Colonic mucosa (tissue), 4 donors: ENCODE measurements at places on chromosomes 12 and 14. TPM values are rescaled to one million over a fixed set of nuclear protein-coding genes. Genes with fewer than 3 reads are reported as not detected.
A peak's percentile ranks its signal among the peaks of the same experiment; 100 is the strongest.

- H3K4me3 ChIP-seq, result no peak overlapping the region
- H3K27me3 ChIP-seq, result no peaks in the 10 kb centered on the region
- no peaks in the 10 kb centered on the region for H3K4me1 ChIP-seq
- no peaks in the 10 kb centered on the region for H3K36me3 ChIP-seq
- DNase-seq, result no peak
These were observed 205.7 kb downstream of the ITPR2 start for GRCh38 chr12:26627335-26627734.

GRCh38 chr12:54217774-54218241, 29.0 kb upstream of the SMUG1 start:
- H3K36me3 ChIP-seq, result no peaks in the 10 kb centered on the region
- H3K4me1 ChIP-seq, result peaks cover 21% of the 10 kb centered on the region
- no peak overlapping the region for H3K4me3 ChIP-seq
- peaks cover 46% of the 10 kb centered on the region for H3K27me3 ChIP-seq

DNA sequence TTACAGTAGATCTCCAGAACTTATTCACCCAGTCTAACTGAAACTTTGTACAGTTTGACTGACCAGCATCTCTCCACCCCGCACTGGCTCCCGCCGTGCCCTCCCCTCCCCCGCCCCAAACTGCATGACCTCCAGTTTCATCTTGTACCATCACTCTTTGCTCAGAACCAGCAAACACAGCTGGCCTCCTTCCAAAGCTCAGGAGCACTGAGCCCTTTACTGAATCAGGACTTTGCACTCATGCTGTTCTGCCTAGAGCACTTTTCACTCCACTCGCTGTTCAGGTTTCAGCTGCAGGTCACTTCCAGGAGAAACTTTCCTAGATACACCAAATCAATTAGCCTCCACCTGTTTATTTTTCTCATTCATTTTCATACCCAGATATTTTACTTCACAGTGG, 455.3 kb upstream of the PDE3A start:
- no peaks in the 10 kb centered on the region for H3K27me3 ChIP-seq
- H3K4me1 ChIP-seq, result no peaks in the 10 kb centered on the region
- no peaks in the 10 kb centered on the region for H3K36me3 ChIP-seq
- no peak overlapping the region for H3K4me3 ChIP-seq
- peak; percentile 66 for DNase-seq

- DNase-seq, result no peak
- H3K27ac ChIP-seq, result no peak overlapping the region
- no peaks in the 10 kb centered on the region for H3K36me3 ChIP-seq
- no peaks in the 10 kb centered on the region for H3K4me1 ChIP-seq
- H3K27me3 ChIP-seq, result no peaks in the 10 kb centered on the region
- no peak overlapping the region for H3K4me3 ChIP-seq
These were observed 25.2 kb downstream of the PTPN11 start for GRCh38 chr12:112443916-112444315.

GRCh38 chr12:33676866-33677265, 237.2 kb upstream of the SYT10 start:
- H3K4me1 ChIP-seq, result no peaks in the 10 kb centered on the region
- no peak overlapping the region for H3K27ac ChIP-seq
- H3K4me3 ChIP-seq, result no peak overlapping the region
- no peaks in the 10 kb centered on the region for H3K36me3 ChIP-seq

- no peak overlapping the region for H3K4me3 ChIP-seq
- H3K4me1 ChIP-seq, result no peaks in the 10 kb centered on the region
- H3K27ac ChIP-seq, result no peak overlapping the region
- H3K36me3 ChIP-seq, result no peaks in the 10 kb centered on the region
These were observed 8.0 kb upstream of the ACTN1 start for GRCh38 chr14:68986926-68987652.

DNA sequence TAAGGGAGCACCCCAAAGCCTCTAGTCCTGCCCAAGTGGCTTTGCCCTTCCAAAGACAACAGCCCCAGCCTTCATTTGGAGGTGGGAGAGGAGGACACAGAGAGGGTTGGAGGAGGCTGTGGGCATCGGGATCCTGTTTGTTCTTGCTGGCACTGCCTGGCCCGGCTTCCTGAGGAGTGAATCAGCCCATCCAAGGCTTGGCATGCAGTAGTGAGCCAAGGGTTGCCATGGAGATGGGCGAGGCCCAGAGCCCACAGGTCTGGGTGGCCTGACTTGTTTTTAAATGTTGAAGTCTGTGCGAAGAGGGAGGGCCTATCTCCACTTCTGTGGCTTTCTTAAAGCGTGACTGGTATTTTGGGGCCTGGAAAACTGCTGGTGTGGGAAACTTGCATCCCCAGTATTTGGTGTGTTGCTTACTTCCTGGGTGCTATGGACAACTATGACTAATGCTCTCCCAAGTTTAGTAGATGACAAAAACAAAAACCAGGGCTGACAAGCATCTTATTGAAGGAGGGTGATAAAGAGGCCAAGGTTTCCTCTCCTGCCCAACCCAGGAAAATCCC, 15.8 kb downstream of the CD9 start:
- peak; percentile 90 for DNase-seq
- no peak overlapping the region for H3K4me3 ChIP-seq
- no peaks in the 10 kb centered on the region for H3K27me3 ChIP-seq
- peaks cover 31% of the 10 kb centered on the region for H3K4me1 ChIP-seq
- no peaks in the 10 kb centered on the region for H3K36me3 ChIP-seq
- peak overlapping the region; percentile 58 for H3K27ac ChIP-seq

DNA sequence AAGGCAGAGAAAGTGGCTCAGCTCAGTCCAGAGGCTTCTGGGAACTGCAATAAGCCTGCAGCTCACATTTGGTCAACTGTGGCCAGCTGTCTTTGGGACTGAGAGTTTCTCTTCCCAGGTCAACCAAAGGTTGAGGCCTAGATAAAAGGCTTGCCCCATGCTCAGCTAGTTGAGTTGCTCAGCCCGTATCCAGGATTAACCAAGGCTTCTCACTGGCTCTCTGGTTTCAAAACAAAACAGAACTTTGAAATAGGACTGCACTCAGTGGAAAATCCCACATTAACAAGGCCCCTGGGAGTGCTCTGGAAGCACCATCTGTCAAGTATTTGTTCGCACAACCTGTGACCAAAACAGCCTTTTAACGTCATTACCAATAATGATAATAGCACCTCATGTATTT, 40.3 kb upstream of the NUAK1 start:
- DNase-seq, result no peak
- no peak overlapping the region for H3K27ac ChIP-seq
- no peak overlapping the region for H3K4me3 ChIP-seq
- no peaks in the 10 kb centered on the region for H3K36me3 ChIP-seq
- H3K27me3 ChIP-seq, result no peaks in the 10 kb centered on the region
- no peaks in the 10 kb centered on the region for H3K4me1 ChIP-seq

- H3K4me1 ChIP-seq, result no peaks in the 10 kb centered on the region
- DNase-seq, result no peak
- no peak overlapping the region for H3K27ac ChIP-seq
- no peak overlapping the region for H3K4me3 ChIP-seq
- H3K27me3 ChIP-seq, result no peaks in the 10 kb centered on the region
These were observed 150.5 kb downstream of the PELI2 start for GRCh38 chr14:56268673-56269072.

DNA sequence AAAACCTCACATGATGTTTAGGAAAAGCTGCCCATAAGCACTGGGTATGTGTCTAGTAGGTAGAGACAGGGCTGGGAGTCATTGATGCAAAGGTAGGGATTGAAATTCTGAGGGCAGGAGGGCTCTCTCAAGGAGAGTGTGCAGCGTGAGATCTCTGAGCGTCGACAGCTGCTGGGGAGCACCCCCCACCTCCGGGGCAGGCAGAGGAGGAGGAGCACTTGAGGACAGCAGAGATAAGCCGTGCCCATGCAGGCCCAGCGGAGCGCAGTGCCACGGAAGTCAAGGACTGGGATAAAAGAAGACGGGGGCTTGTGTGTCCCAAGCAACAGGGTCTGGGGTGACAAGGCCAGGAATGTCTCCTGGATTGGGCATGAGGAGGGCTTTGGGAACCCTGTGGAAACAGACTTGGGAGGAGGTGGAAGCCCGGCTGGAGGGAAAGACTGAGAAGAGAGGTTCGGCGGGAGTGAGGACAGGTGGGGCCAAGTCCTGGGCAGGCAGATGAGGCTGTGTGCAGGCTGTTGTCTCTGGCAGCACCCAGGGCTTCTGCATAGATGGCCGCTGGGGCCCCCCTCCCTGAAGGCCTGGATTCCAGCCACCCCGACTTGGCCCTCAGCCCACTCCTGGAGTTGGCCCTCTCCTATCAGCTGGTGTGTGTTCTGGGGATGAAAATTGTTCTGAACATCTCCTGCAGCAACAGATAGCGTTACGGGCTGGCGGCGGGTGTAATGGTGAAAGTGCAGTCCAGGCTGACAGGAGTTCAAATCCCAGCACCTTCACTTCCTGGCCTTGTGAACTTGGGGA, 1.9 kb downstream of the CACNA2D4 start:
- no peaks in the 10 kb centered on the region for H3K27me3 ChIP-seq
- no peak overlapping the region for H3K4me3 ChIP-seq
- no peaks in the 10 kb centered on the region for H3K36me3 ChIP-seq
- peak; percentile 21 for DNase-seq
- H3K4me1 ChIP-seq, result no peaks in the 10 kb centered on the region

GRCh38 chr14:90023176-90023896, 38.5 kb upstream of the KCNK13 start:
- no peak overlapping the region for H3K4me3 ChIP-seq
- no peaks in the 10 kb centered on the region for H3K4me1 ChIP-seq
- H3K27me3 ChIP-seq, result no peaks in the 10 kb centered on the region
- H3K27ac ChIP-seq, result no peak overlapping the region
- no peak for DNase-seq
- H3K36me3 ChIP-seq, result no peaks in the 10 kb centered on the region

GRCh38 chr14:75295061-75295461, 16.4 kb downstream of the FOS start:
- H3K4me3 ChIP-seq, result peak overlapping the region; percentile 50
- H3K27me3 ChIP-seq, result no peaks in the 10 kb centered on the region
- peak; percentile 87 for DNase-seq
- H3K27ac ChIP-seq, result peak overlapping the region; percentile 85
- H3K4me1 ChIP-seq, result no peaks in the 10 kb centered on the region

- H3K27me3 ChIP-seq, result no peaks in the 10 kb centered on the region
- H3K27ac ChIP-seq, result no peak overlapping the region
- DNase-seq, result peak; percentile 64
- no peaks in the 10 kb centered on the region for H3K4me1 ChIP-seq
- H3K36me3 ChIP-seq, result no peaks in the 10 kb centered on the region
These were observed 29.0 kb downstream of the SLC2A3 start for GRCh38 chr12:7907009-7907408.

DNA sequence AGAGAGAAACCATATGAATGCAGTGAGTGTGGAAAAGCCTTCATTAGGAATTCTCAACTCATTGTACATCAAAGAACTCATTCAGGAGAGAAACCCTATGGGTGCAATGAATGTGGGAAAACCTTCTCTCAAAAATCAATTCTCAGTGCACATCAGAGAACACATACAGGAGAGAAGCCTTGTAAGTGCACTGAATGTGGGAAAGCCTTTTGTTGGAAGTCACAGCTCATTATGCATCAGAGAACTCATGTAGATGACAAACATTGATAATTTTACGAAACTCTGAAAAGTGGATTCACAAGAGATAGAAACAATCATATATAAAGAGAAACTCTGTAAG, 22.9 kb downstream of the ZNF268 start:
- no peak overlapping the region for H3K27ac ChIP-seq
- DNase-seq, result no peak

The KRT83 gene
- not detected for total RNA-seq

The DHRS4 gene
- total RNA-seq, result 74.4 TPM

The TEDC1 gene
- 55.7 TPM for total RNA-seq

The ARHGEF25 gene
- 2.4 TPM for total RNA-seq
